DMS79 treated with DMSO at 0.1 percent for 48 hours (cell line): ENCODE measurements at places on chromosomes 2 and 18.
A peak's percentile ranks its signal among the peaks of the same experiment; 100 is the strongest.

DNA sequence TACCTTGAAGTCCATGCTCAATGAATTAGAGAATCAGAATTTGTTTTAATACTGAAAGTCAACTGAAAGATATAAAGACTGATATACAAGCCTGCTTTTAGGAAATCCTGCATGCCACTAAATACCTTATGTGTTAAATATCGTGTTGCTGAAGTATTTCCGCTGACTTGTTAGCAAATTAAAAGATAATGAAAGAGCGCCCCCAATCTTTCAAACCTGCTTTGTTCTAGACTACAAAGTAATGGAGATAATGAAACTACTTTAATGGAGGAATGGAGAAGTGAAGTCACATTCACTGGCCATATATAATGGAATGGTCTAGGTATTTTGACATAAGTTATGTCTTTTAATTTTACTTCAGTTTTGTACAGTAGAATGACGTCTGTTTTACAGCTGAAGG lies 95.7 kb downstream of the ASXL3 start:
- no peak for DNase-seq

DNA sequence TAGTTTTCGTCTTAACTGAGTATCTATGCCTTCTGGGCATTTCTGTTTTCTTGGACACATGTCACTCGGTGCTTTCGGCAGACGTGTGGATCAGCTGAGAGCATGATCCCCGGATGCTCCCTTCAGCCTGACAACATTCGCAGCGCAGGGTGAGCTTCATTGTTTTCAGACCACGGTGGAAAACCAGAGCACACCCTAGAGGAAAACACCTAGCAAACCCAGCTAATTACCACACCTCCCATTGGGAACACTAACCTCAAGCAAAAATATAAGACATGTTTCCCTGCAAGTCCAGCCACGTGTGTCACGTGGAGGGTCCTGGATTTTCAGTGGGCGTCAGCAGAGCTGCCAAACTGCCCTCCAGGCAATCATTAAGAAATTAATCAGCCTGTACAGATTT lies 31.0 kb downstream of the ANKRD29 start:
- DNase-seq, result no peak

- no peak for DNase-seq
Measured at GRCh38 chr2:183162362-183162761, 38.1 kb downstream of the NUP35 start.

- DNase-seq, result peak; percentile 75
Measured at GRCh38 chr2:130755256-130756052, at the start of gene AMER3. TSS of gene AMER3 (plus strand) at chr2:130755540. CDS start at chr2:130762073, 6,533 bp downstream.

- DNase-seq, result no peak
Measured at GRCh38 chr2:169877398-169877797, 50.1 kb downstream of the UBR3 start.

DNA sequence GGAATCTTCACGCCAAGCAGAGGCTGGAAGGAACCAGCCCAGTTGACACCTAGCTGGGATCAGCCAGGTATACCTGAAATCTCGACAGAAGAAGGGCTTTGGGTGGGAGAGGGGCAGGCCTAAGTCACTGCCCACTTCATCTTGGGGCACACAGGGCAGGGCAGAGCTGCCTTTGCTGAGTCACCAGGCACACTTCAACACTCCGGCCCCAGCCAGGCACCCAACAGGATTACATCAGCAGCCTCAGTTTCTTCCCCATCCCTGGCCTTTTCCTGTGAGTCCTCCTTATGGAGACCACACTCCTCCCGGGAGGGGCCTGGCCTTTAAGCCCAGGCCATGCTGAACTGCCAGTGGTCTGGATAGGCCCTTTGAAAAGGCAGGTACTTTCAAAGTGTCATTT lies 201.7 kb upstream of the HS6ST1 start:
- no peak for DNase-seq

DNA sequence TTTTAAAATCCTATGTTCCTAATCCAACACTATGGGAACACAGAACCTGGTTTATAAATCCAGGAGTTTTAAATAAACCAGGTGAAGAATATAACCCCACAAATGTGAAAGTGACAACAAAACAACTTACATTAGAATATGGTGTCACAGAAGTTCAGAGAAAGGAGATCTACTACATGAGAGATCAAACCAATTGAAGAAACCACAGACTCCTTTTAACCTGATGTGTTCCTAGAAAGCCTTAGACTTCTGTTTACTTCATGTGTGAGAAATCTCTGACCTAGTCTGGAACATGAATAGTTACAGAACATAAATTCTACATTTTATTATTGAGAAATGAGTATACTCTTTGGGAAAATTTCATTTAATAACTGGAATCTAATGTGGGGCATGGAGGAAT lies 165.3 kb downstream of the FTCDNL1 start:
- no peak for DNase-seq

DNA sequence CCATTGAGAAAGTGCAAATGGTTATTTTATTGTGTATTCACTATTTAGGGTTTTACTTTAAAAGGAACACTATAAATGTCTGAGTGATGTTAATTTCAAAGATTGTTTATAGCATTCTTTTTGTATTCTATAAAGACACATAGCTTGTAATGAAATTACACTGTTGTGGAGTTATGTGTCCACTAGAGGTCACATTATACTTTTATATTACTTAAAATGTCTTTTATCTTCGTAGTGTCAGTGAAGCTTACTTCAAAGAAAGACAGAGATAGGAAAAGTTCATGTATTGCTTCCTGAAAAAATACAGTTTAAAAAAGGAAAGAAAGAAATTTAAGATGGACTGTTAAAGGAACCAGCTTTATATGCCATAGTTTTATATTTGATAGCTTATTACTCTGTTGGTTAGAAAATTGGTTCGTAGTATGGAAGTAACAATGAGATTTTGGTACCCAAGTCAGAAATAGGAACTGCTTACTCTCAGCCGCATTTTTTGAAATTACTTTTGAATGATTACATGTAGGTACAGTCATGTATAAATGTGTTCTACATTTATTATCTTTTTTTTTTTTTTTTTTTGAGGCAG lies 20.5 kb downstream of the APLF start:
- DNase-seq, result no peak

- no peak for DNase-seq
Measured at GRCh38 chr2:232817756-232818155, 41.4 kb upstream of the KCNJ13 start.

DNA sequence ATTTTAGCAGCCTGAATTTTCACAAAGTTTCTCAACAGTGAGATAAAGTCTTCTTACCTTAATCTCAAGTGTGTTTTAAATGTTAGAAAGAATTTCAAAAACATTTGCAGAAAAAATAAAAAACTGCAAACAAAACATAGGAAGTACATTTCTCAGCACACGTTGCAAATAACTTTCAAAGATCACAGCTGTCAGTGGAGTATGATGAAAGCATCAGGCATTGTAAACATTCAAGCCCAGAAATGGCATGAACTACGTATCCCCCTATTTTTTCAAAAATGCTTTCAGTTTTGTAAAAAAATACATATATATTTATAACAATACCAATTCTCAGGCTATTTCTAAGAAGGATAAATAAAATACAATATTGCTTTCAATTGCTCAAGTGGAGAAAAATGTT lies 320.6 kb upstream of the TFPI start:
- no peak for DNase-seq
